ENCODE measurements at places on chromosomes 6 and 20.

GRCh38 chr6:43702534-43703440 lies 15.2 kb upstream of the MRPS18A start:
- no peak for DNase-seq

- DNase-seq, result peak; percentile 43
Observed at GRCh38 chr6:43942011-43942442, 172.0 kb downstream of the VEGFA start.

- DNase-seq, result no peak
Observed at GRCh38 chr6:46323966-46324622, 153.3 kb upstream of the ENPP5 start.

GRCh38 chr6:142940487-142940886 lies 4.5 kb downstream of the HIVEP2 start:
- no peak for DNase-seq

DNA sequence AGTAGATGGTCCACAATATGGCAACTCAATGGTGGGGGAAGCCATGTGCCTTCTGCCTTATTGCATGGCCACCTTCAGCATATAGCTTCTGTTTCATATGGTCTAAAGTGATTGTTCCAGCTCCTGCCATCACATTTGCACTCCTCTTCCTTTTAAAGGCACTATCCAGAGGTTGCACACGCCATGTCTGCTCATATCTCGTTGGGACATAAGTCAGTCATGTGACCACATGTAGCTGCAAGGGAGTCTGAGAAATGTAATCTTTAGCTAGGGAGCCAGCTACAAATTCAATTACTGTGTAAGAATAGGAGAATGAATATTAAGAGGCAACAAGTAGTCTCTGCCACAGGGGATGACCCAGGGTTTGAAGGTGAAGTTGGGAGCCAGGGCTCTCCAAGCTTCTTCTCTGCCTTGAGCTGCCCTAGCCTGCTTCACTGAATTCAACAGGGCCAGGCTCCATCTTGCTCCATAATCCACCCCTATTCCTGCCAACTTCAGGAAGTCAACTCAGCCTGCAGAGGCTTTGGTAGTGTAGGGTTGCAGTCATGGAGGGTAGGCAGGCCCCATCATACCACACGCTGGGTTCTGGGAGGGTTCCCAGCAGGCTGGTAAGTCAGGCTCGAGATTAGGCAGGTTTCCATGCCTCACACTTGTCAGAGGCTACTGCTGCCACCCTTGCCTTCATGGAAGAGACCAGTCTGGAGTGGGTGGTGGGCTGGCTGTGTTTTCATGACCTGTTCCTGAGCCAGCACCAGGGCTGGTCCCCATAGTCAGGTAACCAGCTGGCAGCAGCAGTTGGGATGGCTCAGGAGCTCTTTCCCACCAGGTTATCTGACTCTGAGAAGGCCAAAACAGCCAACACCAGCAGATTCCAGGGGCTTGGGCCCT lies 56.7 kb upstream of the SAYSD1 start:
- DNase-seq, result no peak

- DNase-seq, result no peak
Observed at GRCh38 chr20:51486197-51487005, 56.1 kb downstream of the NFATC2 start.

All from activated CD8-positive, alpha-beta memory T cell treated with anti-CD3 and anti-CD28 coated beads for 24 hours (primary cell).